ENCODE measurements at places on chromosomes 13 and 19. TPM values are rescaled to one million over a fixed set of nuclear protein-coding genes. Genes with fewer than 3 reads are reported as not detected.

- H3K27ac ChIP-seq: no peak overlapping the region
- no peaks in the 10 kb centered on the region for H3K36me3 ChIP-seq
- no peak for DNase-seq
- no peaks in the 10 kb centered on the region for H3K27me3 ChIP-seq
- H3K4me3 ChIP-seq: no peak overlapping the region
- H3K4me1 ChIP-seq: no peaks in the 10 kb centered on the region
Measured at GRCh38 chr19:53809518-53810186, 14.5 kb downstream of the NLRP12 start.

DNA sequence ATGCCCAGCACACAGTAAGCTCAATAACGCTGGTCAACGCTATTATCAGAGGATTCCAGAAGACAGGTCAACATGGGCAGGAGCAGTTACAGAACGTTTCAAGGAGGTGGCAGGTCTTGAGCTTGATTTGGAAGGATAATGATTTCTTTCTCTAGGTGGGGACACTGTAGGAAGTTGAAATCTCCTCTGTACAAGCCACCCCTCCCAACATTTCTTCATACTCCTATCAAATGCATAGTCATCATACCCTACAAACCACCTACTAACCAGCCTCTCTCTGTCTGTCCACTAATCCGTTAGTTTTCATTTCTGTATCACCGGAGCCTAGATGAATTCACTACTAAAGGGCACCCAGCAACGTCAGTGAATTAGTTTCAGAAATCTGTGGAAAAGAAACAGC, 1.3 kb downstream of the ATP7B start:
- H3K4me1 ChIP-seq: peaks cover 5% of the 10 kb centered on the region
- H3K27me3 ChIP-seq: no peaks in the 10 kb centered on the region
- no peak overlapping the region for H3K4me3 ChIP-seq
- DNase-seq: no peak
- H3K36me3 ChIP-seq: no peaks in the 10 kb centered on the region

DNA sequence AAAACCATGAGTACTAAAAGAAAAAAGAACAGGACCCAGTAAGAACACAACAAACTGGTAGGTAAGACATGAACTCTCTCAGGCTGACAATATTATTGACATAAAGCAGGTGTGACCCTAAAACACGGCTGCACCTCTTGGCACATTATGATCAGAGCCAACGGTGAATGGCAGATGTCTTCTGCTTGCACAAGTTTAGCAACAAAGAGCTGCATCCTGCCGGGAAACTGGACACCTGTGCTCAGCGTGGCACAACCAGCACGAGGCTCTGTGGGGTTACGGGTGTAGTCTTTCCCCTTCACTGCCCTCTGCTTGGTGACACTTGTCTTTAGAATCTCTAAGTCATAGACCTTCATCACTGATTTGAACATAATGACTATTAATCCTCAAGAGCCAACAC, 97.9 kb downstream of the DOCK9 start:
- no peak overlapping the region for H3K4me3 ChIP-seq
- H3K4me1 ChIP-seq: no peaks in the 10 kb centered on the region
- H3K27ac ChIP-seq: no peak overlapping the region
- DNase-seq: no peak

DNA sequence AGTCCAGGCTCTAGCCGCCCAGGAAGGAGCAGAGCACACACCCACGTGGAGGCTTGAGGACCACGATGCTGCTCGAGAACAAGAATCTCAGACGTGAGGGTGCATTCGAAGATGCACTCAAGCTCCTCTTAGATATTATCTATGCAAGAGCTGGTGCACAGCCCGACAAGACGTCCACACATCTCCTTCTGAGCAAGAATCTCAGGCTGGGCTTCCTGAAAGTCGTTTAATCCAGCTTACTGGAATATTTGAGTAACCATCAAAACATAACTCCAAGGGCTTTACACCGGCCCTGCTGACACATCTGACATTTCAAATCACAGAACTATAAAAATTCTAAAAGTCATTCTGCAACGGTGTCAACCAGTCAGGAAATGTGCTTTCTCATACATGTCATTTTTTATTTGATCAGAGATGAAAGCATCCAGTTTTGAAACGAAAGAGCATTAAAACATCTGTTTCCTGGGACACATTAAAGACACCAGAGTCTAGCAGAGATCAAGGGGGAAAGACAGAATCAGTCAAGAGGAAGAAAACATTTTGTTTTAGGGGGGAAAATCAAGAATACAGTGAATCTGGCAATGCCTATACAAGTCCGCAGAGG, 177.7 kb upstream of the IRS2 start:
- no peaks in the 10 kb centered on the region for H3K27me3 ChIP-seq
- no peaks in the 10 kb centered on the region for H3K4me1 ChIP-seq
- DNase-seq: no peak
- no peaks in the 10 kb centered on the region for H3K36me3 ChIP-seq
- H3K27ac ChIP-seq: no peak overlapping the region
- H3K4me3 ChIP-seq: no peak overlapping the region

DNA sequence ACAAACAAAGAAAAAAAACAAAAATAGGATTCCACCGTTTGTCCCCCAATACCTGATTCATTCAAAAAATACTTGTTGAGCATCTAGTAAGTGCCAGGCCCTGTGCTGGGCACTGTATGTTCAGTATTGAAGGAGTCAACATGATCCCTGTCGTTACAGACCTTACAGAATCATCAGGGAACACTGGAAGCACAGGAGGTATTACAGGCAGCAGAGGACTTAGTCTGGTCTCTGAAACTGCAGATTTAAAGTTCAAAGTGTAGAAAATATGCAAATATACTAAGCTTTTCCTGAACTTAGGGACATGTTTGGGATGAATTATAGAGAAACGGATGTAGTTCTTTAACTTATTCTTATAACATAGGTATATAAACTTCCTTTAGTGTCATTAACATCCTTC, 160.7 kb upstream of the RFC3 start:
- no peaks in the 10 kb centered on the region for H3K36me3 ChIP-seq
- H3K27me3 ChIP-seq: no peaks in the 10 kb centered on the region
- no peak for DNase-seq
- H3K4me1 ChIP-seq: no peaks in the 10 kb centered on the region
- H3K4me3 ChIP-seq: no peak overlapping the region
- no peak overlapping the region for H3K27ac ChIP-seq

GRCh38 chr19:2589441-2589840, 113.1 kb downstream of the GNG7 start:
- H3K4me1 ChIP-seq: peaks cover 4% of the 10 kb centered on the region
- no peak for DNase-seq
- no peak overlapping the region for H3K27ac ChIP-seq
- H3K36me3 ChIP-seq: no peaks in the 10 kb centered on the region

- H3K4me1 ChIP-seq: no peaks in the 10 kb centered on the region
- no peak overlapping the region for H3K4me3 ChIP-seq
- no peak overlapping the region for H3K27ac ChIP-seq
Measured at GRCh38 chr13:28751175-28751960, 32.6 kb upstream of the SLC46A3 start.

DNMT1 gene
- 139 TPM for total RNA-seq

TMEM145 gene
- 0.94 TPM for total RNA-seq

CEACAM1 gene
- 251 TPM for total RNA-seq

CXCL17 gene
- total RNA-seq: not detected

All from colonic mucosa (tissue), 4 donors.